Renal cortical epithelial cell (primary cell): ENCODE measurements at places on chromosomes 4 and X.

- peak; percentile 54 for DNase-seq
These were observed 26.4 kb downstream of the NOP14 start for GRCh38 chr4:2936773-2937145.

DNA sequence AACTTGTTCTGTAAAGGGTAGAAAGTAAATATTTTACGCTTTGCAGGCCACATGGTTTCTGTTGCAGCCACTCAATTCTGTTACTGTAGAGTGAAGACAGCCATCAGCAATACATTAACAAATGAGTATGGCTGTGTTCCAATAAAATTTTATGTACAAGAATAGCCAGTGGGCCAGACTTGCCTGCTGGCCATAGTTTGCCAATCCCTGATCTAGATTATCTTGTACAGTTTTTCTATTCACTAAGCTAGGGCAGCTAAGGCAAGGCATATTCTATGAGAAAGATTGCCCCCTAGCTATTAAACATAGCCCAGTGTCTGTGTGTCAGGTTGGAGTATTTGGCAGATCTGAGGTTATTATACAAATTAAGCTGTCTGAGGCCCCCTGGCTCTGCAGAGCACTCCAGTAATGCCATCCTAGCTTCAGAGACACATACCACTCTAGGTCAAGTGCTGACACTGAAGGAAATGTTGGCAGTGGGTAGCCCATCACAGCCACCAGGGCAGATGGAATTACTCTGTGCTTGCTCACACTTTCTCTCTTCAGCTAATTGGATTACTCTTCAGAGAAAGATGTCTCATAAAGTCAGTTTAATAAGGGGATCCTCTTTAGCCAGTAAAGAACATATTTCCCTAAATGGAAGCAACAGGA is 40.7 kb downstream of the MTTP start:
- DNase-seq: no peak

- no peak for DNase-seq
These were observed 42.0 kb upstream of the ARSJ start for GRCh38 chr4:114021451-114021850.

DNA sequence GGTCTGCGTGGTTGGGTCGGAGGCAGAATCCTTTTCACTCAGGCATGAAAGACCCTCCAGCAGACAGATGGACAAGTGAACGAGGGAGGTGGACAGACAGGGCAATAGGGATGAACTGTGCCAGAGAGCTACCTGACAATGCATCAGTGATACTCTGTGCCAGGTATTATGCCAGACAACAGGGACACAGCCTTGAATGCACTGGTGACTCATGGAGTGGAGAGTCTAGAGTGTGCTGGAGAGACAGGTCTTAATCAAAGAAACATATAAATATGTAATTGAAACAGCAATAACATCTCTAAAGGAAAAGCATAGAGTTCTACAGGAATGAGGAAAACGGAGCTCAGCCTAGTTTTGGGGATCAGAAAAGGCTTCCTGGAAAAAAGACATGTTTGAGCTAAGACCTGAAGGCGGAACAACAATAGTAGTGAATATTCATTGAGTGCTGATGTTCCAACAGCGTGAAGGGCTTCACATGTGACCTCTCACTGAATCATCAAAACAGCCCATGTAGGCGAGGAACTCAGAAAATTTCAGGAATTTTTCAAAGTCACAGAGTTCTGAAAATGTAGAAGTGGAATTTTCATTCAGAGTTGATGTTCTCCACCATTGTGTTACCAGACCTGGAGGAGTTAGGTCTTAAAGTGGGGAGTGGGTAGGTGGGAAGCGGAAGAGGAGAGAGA is 20.0 kb upstream of the FGFBP2 start:
- peak; percentile 68 for DNase-seq

DNA sequence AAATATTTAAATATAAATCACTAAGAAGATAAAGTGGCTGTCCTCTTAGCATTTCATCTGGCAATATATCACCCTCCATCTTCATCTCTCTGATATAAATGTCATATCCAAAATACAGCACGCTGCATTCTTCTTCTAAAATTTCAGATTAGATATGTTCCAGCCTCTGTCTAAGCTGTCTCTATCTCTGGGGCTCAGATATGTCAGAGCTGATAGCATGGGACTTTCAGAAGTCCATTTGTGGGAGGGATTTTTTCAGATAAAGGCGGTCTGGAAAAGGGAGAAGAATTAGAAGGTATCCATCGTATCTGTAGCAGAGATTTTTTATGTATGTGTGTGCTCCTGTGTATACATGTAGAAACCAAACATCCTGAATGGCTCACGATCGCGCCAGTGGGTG is 25.0 kb upstream of the CD38 start:
- DNase-seq: no peak

DNA sequence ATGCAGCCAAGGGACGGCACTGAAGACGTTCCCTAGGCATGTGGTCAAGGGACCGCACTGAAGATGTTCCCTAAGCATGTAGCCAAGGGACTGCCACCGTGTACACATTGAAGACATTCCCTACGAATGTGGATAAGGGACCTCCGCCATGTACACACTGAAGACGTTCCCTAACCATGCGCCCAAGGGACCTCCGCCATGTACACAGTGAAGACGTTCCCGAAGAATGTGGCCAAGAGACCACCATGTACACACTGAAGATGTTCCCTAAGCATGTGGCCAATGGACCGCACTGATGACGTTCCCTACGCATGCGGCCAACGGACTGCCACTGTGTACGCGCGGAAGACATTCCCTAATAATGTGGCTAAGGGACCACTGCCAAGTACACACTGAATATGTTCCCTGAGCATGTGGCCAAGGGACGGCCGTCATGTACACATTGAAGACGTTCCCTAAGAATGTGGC is 48.4 kb downstream of the DHRSX start:
- no peak for DNase-seq

- DNase-seq: no peak
These were observed 79.1 kb upstream of the RAPGEF2 start for GRCh38 chr4:159023741-159024140.

DNA sequence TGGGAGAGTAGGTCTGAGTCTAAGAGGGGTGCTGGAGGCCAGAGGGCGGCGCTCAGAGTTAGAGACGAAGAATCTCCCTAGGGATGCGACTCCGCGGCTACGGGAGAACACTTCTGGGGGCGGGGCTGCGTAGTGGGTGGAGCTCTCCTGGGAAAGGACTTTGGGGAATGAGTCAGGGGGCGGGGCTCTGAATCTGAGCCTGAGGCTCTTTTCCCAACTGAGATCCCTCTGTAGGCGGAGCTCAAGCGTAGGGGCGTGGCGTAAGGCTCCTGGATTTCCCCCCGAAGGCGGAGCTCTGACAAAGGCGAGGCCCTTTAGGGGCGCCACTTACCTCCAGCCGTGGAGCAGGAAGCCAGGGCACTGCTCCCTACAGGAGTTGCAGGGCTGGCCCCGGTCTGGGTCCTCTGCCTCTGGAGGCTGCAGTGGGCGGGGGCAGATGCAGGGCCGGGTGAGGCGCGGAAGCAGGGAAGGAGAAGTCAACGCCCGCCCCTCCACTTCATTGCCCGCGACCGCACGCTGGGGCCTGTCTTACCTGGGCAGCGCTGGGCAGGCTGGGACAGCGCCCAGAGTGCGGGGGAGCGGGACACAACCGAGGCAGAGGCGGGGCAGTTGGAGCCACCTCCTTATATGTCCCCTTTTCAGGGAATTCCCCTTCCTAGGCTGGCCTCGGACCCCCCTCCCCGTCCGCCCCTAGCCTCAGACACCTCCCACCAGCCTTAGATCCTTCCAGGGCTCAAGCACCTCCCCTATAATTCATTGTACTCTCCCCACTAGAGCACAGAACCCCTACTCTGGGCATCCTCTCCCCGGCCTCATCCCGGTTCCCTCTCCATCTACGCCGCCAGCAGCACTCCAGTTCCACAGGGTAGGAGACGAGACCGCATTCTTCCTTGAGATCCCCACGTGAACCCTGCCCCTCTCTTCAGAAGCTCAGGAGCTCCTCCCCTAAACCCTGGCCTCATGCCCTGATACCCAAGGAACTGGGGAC is 1.6 kb downstream of the PRICKLE3 start:
- peak; percentile 83 for DNase-seq

GRCh38 chr4:176321589-176321988 is 1.8 kb downstream of the SPCS3 start:
- DNase-seq: no peak

DNA sequence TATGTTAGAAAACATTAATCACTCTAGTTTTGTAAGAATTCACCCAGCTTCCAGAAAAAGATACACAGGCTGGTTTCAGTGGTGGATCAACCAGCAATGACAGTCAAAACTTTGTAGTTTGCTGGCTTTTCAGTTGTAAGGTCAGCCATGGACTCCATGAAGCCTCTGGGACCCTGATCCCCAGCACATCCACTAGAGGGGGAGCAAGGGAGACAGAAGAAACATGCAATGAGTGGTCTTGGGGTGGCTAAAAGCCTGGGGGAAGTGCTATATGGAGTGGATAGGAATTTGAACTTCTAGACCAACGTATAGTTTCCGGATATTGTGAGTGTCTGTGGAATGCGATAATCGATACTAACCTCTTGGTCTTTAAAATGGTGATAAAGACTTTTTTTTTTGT is 72.7 kb downstream of the AFF2 start:
- DNase-seq: no peak

GRCh38 chrX:2901367-2902036 is 27.6 kb downstream of the ARSD start:
- DNase-seq: peak; percentile 2
